ENCODE measurements at places on chromosomes 6 and 20. TPM values are rescaled to one million over a fixed set of nuclear protein-coding genes. Genes with fewer than 3 reads are reported as not detected.

The WDR27 gene
- 29.7 TPM for total RNA-seq

The NRSN1 gene
- total RNA-seq = not detected

The PTGIS gene
- 255 TPM for total RNA-seq

The EYA2 gene
- 1.5 TPM for total RNA-seq

The MAP7 gene
- total RNA-seq = 2.0 TPM

The VPS16 gene
- total RNA-seq = 60.9 TPM

The CDKAL1 gene
- 23.1 TPM for total RNA-seq

The NHSL1 gene
- 26.3 TPM for total RNA-seq

The KATNA1 gene
- total RNA-seq = 27.3 TPM

The NR2E1 gene
- total RNA-seq = not detected

The SLC17A3 gene
- total RNA-seq = not detected

The FGD2 gene
- total RNA-seq = not detected

The GPLD1 gene
- total RNA-seq = not detected

The PTK6 gene
- not detected for total RNA-seq

The MUC21 gene
- total RNA-seq = not detected

The KIAA1755 gene
- 4.1 TPM for total RNA-seq
